Stimulated activated CD8-positive, alpha-beta memory T cell treated with anti-CD3 and anti-CD28 coated beads, Interleukin-4, amount 100 ng/mL, for 1 hour (primary cell): ENCODE measurements at places on chromosomes 1 and 21.

DNA sequence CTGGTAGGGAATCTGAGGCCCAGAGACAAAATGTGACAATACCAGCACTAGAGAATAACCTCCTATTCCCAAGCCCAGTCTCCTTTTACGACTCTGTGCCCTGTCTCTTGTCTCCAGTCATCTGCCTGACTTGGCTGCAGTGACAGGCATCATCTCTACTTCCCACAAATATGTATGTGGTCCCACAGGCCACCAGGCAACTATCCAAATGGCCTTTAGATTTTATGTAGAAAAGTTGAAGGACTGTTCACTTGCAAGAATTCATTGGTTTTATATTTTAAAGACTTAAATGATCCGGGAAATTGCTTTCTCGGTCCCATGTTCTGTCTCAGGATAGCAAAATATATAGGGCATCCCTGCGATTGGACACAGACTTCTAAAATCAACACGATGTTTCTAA, 11.6 kb downstream of the KRTAP24-1 start:
- DNase-seq, result no peak

DNA sequence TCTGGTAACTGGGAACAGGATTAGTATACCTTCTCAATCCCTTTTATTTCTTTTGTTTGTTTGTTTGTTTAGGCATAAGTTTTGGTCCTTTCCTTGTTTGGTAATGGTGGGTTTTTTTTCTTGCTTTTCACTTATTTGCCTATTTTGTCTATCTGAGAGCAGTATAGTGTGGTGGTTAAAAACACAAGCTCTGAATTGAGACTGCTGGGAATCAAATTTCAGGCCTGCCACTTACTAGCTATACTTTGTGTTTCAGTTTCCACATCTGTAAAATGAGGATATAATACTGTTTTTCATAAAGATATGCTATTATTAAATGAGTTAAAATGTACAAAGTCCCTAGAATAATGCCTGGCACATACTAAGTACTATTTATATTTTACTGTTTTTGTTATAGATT, 81.6 kb upstream of the IVNS1ABP start:
- no peak for DNase-seq

GRCh38 chr1:64691626-64692025, 53.2 kb upstream of the RAVER2 start:
- no peak for DNase-seq

GRCh38 chr1:209937996-209938959, at the start of gene SYT14:
Gene SYT14 (plus strand): TSS chr1:209938217. CDS start chr1:209938265, 48 bp downstream.
- DNase-seq, result no peak

- no peak for DNase-seq
Measured at GRCh38 chr1:166121010-166121409, 45.8 kb downstream of the FAM78B start.

DNA sequence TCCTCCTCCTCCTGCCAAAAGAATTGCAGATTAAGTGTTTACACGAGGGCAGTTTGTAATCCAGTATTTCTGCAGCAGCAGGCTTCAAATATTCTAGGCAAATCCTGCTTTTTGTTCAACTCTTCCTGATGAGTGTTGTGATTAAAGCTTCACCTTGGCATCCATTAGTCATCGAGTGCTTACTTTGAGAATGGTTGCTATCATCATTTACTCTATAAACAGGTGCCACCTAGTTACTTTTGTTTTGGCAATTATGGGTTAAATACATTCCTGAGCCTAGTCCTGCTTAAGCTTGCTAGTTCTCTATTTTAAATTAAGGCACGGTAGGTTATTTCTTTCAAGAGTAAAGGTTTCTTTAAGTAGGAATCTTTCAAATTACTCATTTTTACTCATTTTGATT, 20.3 kb downstream of the PDC start:
- DNase-seq, result no peak

DNA sequence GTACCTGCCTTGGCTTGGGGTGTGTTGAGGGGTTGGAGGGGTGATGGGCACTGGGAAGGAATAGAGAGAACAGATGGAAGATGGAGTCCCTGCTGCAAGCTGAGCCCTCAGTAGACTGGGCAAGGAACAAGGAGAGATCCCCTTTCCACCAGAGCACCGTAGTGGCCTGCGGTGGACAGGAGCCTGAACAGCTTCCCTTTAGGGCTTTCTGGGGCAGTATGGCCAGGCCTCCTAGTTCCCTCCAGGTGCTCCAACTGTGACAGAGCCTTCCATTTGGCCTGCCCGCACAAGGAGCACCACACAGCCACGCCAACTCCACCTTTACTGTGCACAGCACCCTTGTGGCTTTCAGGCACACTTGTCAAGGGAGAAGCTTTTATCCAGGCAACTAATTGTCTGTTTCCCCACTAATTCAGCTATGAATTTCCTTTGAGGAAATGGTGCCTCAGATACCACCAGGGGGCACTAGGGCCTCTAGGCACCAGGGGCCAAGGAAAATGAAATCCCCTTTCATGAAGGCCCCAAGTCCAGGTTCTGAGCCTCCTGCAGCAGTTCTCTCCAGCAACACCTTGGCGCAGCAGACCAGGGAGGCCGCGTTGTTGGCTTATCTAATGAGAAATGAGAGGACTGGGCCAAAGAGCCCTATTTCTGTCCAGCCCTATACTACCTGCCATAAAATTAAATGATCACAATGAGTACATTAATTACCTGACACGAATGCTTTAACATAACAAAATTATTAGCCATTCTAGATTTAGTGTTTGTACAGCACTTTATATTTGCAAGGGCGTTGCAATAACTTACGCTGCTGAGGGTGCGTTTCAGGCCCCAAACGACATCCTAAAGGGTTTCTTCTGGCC, 23.1 kb upstream of the ERI3 start:
- DNase-seq, result peak; percentile 17

DNA sequence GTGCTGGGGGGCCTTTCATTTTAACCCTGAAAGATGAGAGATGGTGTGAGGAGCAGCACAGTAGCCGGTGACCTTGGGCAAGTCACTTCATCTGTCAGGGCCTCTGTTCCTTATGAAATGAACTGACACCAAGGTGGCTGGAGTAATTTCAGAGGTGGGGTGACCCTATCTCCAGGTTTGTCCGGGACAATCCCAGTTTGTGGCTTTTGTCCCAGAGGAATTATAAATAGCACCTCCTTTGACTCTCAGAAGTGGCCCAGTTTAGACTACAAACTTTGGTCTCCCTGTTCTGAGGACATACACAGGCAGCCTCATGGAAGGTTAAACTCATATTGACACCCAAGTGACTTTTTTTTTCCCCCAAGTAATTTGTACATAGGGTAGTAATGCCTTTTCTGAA, 14.6 kb downstream of the ACTN2 start:
- DNase-seq, result no peak

- DNase-seq, result no peak
Measured at GRCh38 chr1:179083533-179083932, 1.7 kb downstream of the TOR3A start.

- DNase-seq, result no peak
Measured at GRCh38 chr1:213751064-213751397, 236.7 kb upstream of the PROX1 start.

DNA sequence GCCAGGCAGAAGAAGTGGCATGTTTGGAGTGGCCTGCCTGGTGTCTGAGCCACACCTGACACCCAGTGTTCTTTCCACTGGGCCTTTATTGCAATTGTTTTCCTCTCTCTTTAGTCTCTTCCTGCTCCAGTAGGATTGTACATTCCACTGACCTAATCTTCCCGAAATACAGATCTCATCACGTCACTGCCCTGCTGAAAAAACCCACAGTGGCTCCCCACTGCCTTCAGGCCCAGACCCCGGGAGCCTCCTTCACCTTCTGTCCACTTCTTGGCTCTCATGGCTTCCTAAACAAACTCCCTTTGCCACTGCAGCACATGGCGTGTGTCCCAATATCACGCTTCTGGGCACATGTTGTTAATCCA, 25.3 kb upstream of the ATP5PO start:
- DNase-seq, result no peak

DNA sequence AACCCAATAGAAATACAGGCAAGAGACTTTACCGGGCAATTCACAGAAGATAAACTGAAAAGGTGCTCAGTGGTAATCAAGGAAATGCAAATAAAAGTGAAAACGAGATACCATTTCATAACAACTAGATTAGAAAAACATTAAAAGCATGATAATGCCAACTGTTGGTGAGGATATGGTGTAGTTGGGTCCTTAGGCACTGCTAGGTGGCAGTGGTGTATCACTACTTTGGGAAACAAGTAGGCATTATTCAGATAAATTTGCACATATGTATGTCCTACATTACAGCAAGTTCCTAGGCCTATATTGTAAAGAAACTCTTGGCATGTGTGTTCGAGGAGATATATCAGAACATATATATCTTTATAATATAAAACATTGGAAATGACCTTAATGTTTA, 31.0 kb downstream of the AZIN2 start:
- DNase-seq, result no peak

DNA sequence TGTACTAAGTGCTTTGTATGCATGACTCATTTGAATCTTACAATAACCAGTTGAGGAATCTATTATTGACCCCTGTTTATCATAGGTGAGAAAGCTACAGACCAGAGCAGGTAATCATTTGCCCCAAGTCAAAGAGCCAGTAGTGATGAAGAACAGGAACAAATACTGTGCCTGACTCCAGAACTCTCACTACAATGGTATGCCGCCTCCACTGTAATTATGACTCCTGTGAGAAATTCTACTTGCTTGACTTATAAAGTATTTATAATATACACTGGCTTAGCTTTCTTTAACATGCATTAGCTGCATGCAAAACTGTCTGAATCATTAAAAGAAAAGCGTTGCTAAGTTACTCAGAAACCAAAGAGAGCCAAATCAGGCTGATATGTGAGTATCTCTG, 92.6 kb downstream of the ZNF281 start:
- no peak for DNase-seq

DNA sequence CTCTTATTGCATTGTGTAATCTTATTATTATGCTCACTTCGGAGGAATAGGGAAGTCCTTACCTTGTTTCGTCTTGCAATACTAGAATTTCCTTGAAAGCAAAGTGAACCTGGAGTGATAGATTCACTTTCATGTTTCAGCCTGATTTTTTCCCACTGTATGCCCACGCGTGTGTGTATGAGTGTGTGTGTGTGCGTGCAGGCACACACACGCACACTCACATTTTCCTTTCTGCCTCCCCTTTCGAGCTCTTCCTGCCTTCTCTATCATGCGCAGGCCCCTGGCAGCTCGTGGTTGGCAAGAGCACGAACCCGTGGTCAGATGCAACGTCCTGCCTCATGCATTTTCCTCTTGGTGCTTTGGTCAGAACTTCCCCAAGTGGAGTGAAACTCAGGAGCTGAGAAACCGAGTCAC, at the start of gene GCSAML:
GCSAML (plus strand) TSS at position 366 of the 414 bp plus-strand sequence. CDS start 58 bp downstream, outside the sequence.
- DNase-seq, result no peak

DNA sequence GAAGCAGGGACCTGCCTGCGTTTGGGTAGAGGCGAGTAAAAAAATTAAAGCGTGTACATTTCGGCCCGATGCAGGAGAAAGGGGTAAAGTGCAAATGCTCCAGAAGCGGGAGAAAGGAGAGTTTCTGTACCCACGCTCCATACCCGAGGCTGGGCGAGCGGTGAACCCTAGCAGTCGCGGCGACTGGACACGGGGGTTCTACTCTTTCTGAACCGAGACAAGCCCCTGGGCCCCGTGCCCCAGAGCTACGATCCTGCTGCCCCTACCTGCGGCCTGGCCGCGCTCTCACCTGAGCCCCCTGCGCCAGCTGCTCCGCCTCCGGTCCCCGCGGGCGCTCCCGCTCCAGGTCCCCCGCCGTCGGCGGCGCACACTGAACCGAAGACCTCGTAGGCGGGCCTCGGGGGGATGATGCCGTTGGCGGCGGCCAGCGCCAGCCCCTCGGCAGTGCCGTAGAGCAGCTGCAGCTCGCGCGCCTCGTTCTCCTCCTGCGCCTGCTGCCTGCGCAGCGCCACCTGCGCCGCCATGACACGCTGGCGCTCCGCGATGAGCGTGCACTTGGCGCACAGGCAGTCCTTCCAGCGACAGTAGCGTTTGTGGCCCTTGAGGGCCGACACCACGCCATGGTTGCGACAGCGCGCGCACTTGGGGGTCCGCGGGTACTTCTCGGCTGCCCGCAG, 2.4 kb downstream of the DMRTA2 start:
- no peak for DNase-seq

DNA sequence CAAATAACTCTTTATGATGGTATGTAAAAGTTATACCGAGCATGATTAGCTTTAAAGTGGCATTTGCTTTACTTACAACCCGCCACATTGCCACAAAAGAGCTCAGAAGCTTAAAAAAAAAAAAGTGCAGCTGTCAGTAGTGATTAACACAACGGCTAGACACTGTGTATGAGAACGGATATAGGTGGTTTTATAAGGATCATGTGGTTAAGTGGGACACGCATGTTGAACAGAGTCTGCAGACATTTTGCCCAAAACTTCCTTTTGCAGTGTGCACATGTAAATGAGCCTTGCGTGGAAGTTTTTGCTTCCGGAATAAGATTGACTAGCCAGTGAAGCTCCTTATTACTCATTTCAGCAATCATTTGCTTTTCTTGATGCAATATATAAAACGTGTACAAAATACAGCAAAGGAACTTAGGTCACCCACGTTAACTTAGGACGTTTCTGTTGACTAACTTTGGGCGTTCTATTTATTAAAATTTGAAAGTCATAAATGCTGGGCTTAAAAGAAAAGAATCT, 58.7 kb upstream of the RGS1 start:
- peak; percentile 14 for DNase-seq

DNA sequence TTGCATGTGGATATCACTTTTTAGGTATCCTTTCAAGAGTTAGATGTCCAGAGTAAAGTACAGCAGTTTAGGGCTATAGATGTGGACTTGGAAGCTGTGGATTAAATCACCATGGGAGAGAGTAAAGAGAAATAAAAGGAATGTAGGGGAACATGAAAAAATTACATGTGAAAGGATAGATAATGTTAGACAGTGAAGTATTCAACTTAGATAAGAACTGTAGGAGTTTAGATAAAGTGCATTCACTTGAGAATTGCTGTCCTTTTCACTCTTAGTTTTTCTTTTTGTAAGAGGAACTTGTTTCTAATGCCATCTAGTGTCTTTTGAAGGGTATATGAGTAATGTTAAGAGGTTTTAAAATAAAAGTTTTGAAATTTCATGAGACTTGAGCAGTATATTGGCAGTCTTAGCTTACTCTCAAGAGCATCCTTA, 40.1 kb downstream of the MAST2 start:
- no peak for DNase-seq

GRCh38 chr1:180244840-180245239, 14.8 kb downstream of the LHX4 start:
- DNase-seq, result no peak

GRCh38 chr1:231940701-231941100, 314.1 kb downstream of the DISC1 start:
- no peak for DNase-seq

DNA sequence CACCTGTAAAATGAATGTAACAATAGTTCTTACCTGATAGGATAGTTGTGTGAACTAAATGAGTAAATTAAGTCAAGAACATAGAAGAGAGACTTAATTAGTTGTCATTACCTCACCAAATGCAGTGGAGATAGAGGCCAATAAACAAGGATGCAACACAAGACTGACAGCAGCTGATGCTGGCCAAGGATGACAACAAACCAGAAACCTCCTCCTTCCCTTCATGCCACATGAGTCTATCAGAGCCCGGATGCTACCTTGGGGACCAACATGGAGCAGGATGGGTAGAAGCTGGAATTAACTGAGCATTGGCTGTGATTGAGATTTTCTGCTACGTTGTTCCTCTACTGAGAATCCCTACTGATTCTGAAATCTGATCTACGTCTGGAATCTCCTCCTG, 30.3 kb upstream of the USP1 start:
- DNase-seq, result no peak
